Cardiac muscle cell (in vitro differentiated cells and primary cell): ENCODE measurements at places on chromosomes 6 and 20. TPM values are rescaled to one million over a fixed set of nuclear protein-coding genes. Genes with fewer than 3 reads are reported as not detected.

- no peak for DNase-seq
These were observed 39.3 kb downstream of the GTF2H5 start for GRCh38 chr6:158207422-158207788.

DNA sequence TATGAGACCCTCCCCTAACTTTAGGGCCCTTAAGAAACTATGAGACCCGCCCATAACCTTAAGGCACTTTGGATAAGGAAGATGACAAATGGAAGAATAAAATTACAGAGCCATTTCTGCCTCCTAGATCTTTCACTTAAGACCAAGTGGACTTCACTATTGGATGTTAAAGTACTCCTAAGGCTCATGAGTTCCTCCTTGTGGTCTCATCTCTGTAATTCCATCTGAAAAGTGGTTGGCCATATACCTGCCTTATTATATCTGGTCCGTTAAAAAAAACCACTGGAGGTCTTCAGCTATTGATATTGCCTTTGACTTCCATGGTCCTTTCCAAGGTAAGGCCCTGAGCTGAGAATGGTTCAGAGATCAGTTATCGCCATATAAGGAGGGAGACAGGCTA lies 310.3 kb downstream of the EYA4 start:
- no peak for DNase-seq

GRCh38 chr20:39563349-39563748 lies 601.2 kb downstream of the DHX35 start:
- no peak for DNase-seq

DNA sequence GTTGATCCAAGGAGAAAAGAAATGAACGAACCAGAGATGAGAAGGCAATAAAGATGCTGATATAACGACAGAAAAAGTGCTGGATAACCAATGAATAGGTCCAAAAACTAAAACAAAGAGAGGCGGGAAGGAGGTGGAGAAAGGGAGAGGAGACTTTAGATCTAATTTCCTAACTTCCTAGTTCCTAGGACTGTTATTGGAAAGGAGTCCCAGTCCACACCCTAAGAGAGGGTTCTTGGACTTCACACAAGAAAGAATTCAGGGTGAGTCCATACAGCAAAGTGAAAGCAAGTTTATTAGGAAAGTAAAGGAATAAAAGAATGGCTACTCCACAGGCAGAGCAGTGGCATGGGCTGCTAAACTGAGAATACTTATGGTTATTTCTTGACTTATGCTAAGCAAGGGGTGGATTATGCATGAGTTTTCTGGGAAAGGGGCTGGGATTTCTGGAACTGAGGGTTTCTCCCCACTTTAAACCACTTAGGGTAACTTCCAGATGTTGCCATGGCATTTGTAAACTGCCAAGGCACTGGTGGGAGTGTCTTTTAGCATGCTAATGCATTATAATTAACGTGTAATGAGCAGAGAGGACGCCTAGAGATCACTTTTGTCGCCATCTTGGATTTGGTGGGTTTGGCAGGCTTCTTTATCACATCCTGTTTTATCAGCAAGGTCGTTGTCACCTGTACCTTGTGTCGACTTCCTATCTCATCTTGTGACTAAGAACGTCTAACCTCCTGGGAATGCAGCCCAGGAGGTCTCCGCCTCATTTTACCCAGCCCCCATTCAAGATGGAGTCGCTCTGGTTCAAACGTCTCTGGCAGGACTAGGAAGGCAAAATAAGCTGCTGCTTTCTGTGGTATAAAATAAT lies 60.9 kb upstream of the RBM24 start:
- no peak for DNase-seq

GRCh38 chr6:100435299-100435698 lies 29.4 kb downstream of the SIM1 start:
- no peak for DNase-seq

ADGRB3 gene
- total RNA-seq = 0.81 and 1.4 TPM in 2 replicates

F13A1 gene
- 0.63 and 2.4 TPM in 2 replicates for total RNA-seq

GRCh38 chr6:155195903-155196302 lies 67.9 kb upstream of the CLDN20 start:
- DNase-seq = no peak

DNA sequence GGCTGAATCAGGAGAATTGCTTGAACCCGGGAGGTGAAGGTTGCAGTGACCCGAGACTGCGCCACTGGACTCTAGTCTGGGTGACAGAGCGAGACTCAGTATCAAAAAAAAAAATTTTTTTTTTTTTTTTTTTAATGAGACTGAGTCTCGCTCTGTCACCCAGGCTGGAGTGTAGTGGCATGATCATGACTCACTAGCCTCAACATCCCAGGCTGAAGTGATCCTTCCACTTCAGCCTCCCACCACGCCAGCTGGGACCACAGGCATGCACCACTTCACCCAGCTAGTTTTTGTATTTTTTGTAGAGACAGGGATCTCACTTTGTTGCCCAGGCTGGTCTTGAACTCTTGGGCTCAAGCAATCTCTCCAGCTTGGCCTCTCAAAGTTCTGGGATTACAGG lies 53.3 kb downstream of the MYO6 start:
- no peak for DNase-seq

- no peak for DNase-seq
These were observed 143.5 kb downstream of the FLRT3 start for GRCh38 chr20:14193885-14194284.

GRCh38 chr6:66179361-66179760 lies 472.3 kb upstream of the EYS start:
- no peak for DNase-seq

DNA sequence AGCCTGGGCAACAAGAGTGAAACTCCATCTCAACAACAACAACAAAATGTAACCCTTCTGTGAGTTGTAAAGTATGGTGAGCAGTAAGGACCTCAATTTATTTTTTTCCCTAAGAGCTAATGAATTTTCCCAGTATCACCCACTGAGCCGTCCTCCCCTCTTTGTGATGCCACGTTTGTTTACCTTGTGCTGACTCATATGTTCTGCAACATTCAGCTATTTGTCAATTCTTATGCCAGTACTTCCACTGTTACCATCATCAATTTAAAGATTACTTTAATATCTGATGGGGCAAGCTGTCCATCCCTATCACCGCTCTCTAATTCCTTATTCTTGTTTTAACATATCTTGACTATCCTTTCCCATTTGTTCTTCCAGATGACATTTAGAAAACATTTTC lies 37.5 kb downstream of the MAK start:
- DNase-seq = peak; percentile 11

SLC26A8 gene
- total RNA-seq = not detected in 2 replicates

ULBP1 gene
- total RNA-seq = 0.04 TPM in 1 of 2 replicates, not detected in the other

DNA sequence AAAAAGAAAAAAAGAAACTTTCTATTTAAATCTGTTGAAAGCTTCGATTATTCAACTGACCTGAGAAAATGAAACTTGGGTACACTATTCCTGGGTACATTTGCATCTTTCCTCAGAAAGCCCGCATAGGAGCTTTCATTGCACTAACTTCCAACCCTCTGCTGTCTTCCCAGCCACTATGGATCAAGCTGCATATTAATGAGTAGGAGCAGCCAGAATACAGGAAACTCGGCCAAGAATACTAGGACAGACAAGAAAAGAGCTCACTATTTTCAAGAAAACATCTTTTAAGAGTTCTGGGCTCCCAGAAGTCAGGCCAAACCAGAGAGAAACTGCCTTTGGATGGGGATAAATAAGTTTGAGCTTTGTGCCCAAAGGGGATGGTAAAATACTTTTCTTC lies 135.0 kb upstream of the CCDC28A start:
- DNase-seq = no peak

- DNase-seq = no peak
These were observed 25.7 kb downstream of the TCF15 start for GRCh38 chr20:584161-584970.

DNA sequence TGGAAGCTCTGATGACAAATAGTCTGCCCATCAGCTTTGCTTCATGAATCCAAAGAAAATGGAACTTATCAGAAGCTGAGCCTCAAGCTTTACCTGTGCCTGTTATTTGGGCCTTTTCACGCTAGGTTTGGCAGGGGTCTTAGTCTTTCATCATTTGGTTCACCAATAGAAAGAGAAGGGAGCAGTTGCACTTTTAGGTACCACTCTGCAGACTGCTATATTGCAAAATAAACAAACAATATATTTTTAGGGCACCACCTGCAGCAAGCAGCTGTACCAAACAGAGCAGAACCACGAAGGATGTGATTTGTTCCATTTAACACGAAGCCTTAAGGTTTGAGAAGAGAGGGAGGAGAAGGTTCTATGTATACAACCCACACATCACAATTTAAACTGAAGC lies 291.4 kb upstream of the RNF217 start:
- no peak for DNase-seq

COL11A2 gene
- total RNA-seq = 70.6 and 94.6 TPM in 2 replicates
